ENCODE measurements at places on chromosomes 3 and 15. TPM values are rescaled to one million over a fixed set of nuclear protein-coding genes. Genes with fewer than 3 reads are reported as not detected.

Gene FEZF2
- not detected for total RNA-seq

Gene TMEM212
- total RNA-seq = not detected

Gene WNT5A
- total RNA-seq = 10.5 TPM

Gene CCRL2
- total RNA-seq = 0.68 TPM

Gene C3orf20
- total RNA-seq = 0.29 TPM

Gene LRRIQ4
- not detected for total RNA-seq

Gene SOX14
- not detected for total RNA-seq

Gene THSD4
- total RNA-seq = 68.5 TPM

Gene CLSTN2
- total RNA-seq = 17.9 TPM

Gene MASP1
- total RNA-seq = 11.6 TPM

Gene FHIT
- total RNA-seq = 16.9 TPM

Gene KNG1
- total RNA-seq = not detected

Gene MB21D2
- 5.2 TPM for total RNA-seq

Gene PCOLCE2
- total RNA-seq = 37.8 TPM

Gene VILL
- 7.3 TPM for total RNA-seq

Gene PLAAT1
- total RNA-seq = 15.0 TPM

Gene RAB8B
- total RNA-seq = 36.0 TPM

Data from thyroid gland (tissue), 4 donors.